Mucosa of descending colon (tissue), 3 donors: ENCODE measurements at places on chromosomes 11 and 22.

GRCh38 chr22:17260298-17260697, 41.1 kb upstream of the ADA2 start:
- no peak for DNase-seq

- DNase-seq: no peak
Observed at GRCh38 chr11:73792584-73792983, 4.9 kb downstream of the MRPL48 start.

GRCh38 chr22:45632791-45633515, 38.7 kb upstream of the ATXN10 start:
- no peak for DNase-seq

- DNase-seq: no peak
Observed at GRCh38 chr11:63042596-63042995, 27.0 kb upstream of the SLC22A8 start.

DNA sequence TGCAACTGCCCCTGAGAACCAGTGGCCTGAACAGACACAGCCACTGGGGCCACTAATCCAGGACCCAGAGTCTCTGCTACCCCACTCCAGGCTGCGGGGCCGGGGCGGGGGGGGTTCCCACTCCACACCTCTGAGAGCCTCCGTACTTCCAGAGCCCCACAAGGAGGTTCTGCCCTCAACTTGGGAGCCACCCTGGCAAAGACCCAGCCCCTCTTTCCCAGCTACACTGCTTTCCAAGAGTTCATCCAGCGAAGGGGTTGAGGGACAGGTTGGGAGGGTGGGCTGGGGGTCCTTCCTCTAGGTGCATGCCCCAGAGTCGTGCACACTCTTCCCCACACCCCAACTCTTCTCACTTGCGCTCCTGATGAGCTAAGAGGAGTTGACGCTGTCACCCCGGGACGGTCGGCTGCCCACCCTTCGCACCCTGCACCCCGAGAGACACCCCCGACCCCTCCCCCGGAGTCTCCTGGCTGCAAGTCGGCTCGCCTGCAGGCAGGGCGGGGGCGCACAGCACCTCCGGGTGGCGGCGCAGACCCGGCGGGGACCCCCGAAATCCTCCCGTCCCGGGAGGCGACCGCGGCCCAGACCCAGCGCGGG, 531 bp downstream of the RAB3IL1 start:
- peak; percentile 50 for DNase-seq

- DNase-seq: no peak
Observed at GRCh38 chr11:66242095-66242765, 26.2 kb upstream of the RAB1B start.

- DNase-seq: no peak
Observed at GRCh38 chr11:112425121-112425520, 164.5 kb upstream of the PLET1 start.

DNA sequence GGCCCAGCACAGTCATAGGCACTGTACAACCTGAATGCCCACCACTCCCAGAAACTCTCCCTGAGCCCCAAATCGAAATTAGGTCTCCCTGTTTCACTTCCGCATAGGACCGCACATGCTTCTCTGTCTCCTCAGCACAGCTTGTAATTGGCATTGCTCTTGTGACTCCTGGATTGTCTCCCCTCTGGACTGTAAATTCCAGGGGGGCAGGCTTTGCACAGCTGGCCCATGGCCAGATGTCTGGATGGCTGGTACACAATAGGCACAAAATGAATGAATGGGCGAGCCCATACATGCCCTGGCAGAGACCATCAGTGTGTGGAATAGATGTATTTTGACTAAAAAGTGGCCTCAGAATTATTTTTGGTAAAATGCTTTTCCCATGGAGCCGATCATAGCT, 63.3 kb upstream of the PHF21B start:
- no peak for DNase-seq

DNA sequence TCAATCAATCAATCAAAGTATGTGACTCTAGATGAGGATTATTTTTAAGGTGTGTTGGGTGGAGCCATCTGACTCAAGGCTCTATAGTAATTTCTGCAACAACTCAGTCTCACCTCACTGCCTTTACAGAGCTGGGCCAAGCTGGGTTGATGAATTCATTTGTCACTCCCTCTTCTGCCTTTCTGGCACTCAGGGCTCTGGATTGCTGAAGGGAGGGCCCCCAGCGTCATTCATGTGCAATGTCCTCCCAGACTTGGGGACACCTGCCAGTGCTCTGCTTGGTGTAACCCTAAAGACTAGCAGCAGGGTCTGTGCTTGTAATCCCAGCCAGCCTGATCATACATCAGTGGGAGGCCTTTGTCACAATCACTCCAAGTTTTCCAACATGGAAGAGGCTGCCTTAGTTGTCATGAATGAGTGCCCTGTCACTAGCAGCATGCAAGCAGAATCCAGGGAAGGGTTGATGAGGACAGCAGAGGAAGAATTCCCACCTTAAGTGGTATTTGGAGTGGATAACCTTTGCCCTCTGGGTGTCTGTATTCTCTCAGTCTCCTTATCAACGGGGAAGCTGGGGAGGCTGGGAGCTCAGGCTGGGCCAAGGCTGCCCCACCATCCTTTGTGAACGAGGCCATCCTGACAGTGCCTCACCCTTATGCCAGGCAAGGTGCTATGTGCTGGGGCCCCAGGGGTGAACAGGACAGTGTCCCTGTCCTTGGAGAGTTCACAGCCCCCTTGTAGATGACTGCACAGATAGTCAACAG, 2.0 kb upstream of the TP53I11 start:
- no peak for DNase-seq

GRCh38 chr11:57440744-57441414, 14.0 kb upstream of the SLC43A3 start:
- DNase-seq: no peak

- no peak for DNase-seq
Observed at GRCh38 chr11:64697663-64698375, 25.2 kb downstream of the NRXN2 start.

DNA sequence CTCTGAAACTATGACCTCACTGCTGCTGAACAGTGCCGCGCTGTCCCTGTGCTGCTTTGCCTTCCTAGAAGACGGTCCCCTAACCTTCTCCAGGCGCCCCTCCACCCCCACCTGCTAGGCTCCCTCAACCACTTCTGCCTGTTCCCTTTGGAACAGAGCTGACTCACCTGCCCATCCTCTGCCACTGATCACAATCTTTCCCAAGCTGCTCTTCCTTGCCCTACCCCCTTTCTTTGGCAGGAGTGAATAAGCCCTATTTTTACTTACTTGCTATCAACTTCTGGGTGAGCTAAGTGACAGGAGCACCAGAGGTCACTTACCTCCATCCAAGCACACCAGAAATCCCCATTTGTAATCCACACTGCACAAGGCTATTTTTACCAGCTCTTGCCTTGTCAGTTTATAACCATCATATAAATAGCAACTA, 116.0 kb upstream of the BID start:
- peak; percentile 65 for DNase-seq

GRCh38 chr11:95515371-95515770, 274.2 kb downstream of the FAM76B start:
- no peak for DNase-seq

- DNase-seq: no peak
Observed at GRCh38 chr22:30235687-30236170, 10.8 kb downstream of the LIF start.

GRCh38 chr11:77074205-77074604, 7.4 kb downstream of the CAPN5 start:
- DNase-seq: peak; percentile 86

DNA sequence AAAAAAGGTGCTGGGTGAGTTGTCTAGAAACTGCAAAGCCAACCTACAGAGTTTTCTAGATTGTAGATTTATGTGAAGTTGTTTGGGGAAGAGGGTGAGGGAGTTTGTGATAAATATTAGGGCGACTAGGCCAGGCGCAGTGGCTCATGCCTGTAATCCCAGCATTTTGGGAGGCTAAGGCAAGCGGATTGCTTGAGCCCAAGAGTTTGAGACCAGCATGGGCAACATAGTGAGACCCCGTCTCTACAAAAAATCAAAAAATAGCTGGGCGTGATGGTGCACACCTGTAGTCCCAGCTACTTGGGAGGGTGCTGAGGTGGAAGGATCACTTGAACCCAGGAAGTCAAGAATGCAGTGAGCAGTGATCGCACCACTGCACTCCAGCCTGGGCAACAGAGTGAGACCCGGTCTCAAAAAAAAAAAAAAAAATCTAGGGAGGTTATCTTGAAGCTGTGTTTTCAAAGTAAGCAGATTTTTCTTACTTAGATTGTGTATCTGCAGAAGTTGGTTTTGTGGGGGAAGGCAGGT, 844 bp downstream of the APOL6 start:
- no peak for DNase-seq

- DNase-seq: no peak
Observed at GRCh38 chr11:42772886-42773285, 538.9 kb upstream of the API5 start.

- no peak for DNase-seq
Observed at GRCh38 chr11:123683428-123684170, 29.2 kb upstream of the SCN3B start.

- DNase-seq: no peak
Observed at GRCh38 chr11:92556431-92556830, 331.8 kb downstream of the FAT3 start.

DNA sequence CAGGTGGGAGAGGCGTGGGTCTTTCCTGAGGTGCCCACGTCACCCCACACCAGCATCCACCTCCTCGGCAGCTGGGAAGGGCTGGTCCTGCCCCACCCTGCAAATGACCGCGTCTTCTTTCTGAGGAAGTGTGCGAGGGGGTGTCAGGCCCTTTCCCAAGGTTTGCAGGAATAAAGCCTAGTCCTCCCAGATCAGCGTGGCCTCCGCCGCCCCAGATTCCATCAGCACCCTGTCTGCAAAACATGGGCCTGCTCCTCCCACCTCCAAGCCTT, 14.4 kb upstream of the SLC39A13 start:
- no peak for DNase-seq

DNA sequence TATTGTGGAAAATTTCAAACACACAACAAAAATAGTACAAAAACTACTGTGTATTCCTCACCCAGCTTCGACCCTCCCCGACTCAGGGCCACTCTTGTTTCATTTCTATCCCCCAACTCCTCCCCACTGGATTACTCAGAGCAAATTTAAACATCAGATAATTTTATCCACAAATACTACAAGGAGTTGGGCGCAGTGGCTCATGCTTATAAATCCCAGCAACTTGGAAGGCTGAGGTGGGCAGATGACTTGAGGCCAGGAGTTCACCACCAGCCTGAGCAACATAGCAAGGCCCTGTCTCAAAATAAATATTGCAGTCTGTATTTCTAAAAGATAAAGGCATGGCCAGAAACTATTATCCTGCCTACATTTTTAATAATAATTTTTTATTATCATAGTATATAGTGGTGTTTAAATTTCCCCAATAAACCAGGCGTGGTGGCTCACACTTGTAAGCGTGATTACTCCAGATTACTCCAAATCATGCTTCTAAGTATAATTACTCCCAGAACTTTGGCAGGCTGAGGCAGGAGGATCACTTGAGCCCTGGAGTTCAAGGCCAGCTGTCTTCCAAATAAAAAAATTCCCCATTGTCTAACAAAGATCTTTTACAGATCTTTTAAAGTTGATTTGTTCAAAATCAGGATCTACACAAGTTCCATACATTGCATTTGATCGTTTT, 39.8 kb downstream of the LRRC32 start:
- DNase-seq: no peak

DNA sequence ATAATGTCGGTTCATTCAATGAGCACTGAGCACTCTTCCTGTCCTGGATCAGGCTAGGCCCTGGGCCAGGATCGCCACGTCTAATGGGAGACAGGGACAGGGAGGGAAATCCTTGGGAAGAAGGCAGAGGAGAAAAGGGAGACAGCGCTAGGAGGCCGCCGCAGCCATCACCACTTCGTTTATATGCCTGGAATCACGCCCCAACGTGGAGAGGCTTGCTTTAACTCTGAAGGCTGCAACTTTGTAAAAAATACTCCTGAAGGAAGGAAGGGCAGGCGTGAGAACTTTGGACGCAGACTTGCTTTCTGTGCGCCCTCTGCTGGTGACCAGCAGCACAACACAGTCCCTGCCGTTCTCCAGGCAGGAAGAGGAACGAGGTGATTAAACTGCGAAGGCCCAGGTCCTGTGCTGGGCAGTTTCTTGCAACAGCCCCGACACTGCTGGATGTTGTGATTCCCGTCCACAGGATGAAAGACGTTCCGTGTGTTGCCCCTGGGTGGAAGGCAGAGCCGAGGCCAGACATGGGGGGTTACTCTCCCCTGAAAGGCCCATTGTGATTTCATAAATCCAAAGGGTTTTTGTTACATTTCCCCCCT, 22.1 kb downstream of the RIBC2 start:
- DNase-seq: peak; percentile 87

DNA sequence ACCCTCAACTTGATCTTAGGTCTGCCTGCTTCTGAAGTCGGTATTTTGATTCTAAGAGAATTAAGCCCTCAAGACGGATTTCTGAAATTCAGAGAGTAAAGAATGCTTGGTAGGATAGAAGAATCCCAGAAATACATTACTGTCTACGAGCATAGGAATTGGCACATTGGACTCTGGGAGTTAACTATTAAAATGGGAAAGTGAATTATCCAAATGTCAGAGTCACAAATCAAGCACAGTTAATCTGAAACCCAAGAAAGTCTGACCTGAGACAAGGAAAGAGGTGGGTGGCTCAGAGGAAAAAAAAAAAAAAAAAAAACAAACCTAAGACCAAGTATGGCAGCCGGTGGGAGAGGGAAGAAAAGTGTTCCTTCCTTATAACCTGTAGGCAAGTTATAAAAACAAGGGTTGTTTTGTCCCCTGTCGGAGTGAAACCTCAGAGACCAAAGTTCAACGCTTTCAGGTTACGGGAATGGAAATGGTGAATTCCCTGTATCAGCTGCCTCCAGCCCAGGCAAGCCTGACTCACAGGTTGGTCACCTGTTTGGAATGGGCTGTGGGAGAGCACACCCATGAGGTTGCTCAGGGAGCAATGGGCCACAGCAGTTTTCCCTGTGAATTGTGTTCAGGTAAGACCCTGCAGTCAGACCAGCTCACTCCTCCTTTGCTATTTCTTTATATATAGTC, 139.0 kb downstream of the ETS1 start:
- peak; percentile 81 for DNase-seq

DNA sequence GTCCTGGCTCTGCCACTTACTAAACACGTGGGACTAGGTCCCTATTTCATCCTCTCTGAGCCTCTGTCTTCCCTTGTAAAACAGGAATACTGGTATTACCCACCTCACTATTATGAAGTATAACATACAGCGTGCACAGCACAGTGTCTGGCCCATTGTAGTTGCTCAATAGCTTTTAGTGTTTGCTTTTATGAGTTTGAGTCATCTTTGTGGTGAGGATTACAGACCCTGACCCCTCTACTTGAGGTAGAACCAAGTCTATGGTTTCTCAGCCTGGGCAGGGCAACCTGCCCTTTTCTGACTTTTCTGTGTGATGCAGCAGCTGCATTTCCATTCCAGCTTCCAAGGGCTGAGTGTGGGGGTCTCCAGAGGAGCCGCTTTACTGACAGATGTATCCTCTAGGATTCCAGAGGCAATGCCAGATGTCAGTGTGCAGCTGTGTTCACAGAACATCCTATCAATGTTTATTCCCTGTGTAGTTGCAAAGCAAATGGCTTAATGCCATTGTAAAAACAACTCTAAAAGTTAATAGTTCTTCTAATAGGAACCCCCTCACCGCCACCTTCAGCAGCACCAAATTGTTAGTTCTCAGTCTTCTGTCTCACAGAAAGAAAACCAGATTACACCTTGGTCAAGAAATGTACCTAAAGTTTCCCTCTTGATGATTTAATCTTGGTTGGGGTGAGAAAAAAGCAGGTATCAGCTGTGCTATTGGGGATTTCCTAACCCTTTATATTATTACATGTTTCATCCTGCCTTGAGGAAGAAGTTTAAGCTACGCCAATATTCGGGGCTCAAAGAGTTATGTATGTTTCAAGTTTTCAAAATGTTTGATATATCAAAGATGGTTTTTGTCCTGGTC, 16.8 kb downstream of the PRR5L start:
- DNase-seq: no peak

GRCh38 chr22:26646158-26646557, 11.2 kb upstream of the MIAT start:
- DNase-seq: no peak
